ENCODE measurements at places on chromosomes 16 and 17.

DNA sequence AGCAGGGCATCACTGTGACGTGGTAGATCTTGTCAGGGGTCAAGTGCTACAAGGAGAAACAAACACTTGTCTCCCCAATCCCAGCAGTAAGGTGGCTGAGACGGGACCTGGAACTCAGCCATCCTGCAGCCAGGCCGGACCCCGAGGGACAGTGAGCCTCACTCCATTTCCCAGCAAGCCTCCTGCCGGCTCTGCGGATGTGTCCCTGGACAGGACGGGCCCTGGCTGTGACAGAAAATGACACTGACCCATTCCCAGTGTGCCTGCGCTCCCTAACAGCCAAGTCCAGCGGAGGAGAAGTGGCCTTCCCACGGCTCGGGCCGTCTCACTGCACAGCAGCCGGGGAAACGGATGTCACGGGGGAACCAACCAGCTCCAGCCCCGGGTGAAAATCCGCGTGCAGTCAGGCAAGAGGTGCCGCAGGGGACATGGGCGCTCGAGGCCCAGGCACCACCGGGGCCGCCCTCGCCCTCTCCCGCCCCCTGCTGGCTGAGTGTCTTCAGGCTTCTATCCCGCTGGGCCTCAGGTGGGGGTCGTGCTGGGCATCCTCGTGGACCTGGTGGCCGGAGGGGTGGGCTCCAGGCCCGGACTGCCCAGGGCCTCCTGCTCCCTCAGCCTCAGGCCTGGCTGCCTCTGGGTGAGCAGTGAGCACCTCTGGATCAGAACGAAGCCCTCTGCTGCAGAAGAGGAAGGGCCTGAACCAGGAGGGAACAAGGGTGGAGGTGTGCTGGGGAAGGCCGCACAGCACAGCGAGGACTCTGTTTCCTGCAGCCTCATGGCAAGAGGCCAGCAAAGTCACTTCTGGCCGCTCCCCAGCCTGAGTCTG lies 6.7 kb downstream of the HAGHL start:
- peak; percentile 48 for DNase-seq

- DNase-seq: peak; percentile 22
Observed at GRCh38 chr17:39235555-39236449, 10.1 kb upstream of the STAC2 start.

- no peak for DNase-seq
Observed at GRCh38 chr17:4934173-4934979, 2.3 kb downstream of the GP1BA start.

GRCh38 chr17:81018044-81018802 lies 16.7 kb upstream of the BAIAP2 start:
- DNase-seq: no peak

GRCh38 chr17:1509290-1509881 lies 7.0 kb downstream of the INPP5K start:
- no peak for DNase-seq

GRCh38 chr17:2680961-2681360 lies 30.6 kb downstream of the CLUH start:
- no peak for DNase-seq

DNA sequence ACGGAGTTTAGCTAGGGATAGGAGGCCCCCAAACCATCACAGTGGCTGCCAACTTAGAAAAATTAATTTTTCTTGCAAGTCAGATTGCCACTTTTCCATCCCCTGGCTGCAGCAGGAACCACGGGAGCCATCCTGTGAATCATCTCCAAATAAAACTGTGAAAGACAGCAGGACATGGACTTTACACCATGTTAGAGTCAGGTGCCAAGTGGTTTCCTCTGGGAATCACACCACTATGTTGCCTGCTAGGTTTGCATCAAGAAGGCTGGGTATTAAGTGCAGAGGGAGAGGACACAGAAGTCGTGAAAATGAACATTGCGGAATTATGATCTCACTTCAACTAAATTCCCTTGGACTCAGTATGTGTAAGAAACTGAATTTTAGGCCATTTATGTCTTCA lies 471.3 kb upstream of the GOT2 start:
- no peak for DNase-seq

DNA sequence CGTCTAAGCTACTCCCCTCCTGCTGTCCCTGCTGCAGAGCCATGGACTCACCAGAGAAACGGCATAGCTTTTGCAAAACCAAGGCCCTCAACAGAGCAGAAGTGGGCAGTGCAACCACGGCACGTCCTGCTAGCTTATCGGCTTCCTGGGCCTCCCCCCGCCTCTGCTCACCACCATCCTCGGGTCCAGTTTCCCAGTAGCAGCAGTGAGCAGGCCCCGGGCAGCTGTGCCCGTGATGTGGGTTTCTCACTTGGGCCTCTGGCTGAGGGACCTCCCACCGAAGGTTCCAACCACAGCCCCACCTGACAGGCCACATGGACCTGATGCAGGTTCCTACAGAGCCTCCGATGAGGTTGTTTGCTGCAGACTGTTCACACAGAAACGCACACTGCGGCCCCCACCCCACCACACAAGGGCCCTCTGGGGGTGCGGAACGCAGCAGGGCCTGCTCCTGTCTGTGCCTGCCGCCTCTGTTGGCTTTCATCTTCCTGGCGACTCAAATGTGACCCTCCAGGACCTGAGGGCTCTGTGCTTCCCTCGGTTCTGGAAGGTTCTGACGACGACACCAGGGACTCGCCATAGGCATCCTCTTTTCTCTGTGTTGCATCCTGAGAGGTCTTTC lies 24.8 kb downstream of the PDIA2 start:
- no peak for DNase-seq

GRCh38 chr17:57603978-57604377 lies 141.1 kb downstream of the CCDC182 start:
- DNase-seq: peak; percentile 30

Measured in stimulated activated CD4-positive, alpha-beta T cell treated with anti-CD3 and anti-CD28 coated beads, Interleukin-4, amount 100 ng/mL, for 4 hours (primary cell).